ENCODE measurements at places on chromosomes 3 and 15. TPM values are rescaled to one million over a fixed set of nuclear protein-coding genes. Genes with fewer than 3 reads are reported as not detected.

GRCh38 chr3:195913382-195913781 lies 5.0 kb upstream of the TNK2 start:
- DNase-seq: no peak

- peak; percentile 60 for DNase-seq
Measured at GRCh38 chr3:155853214-155854140, 750 bp downstream of the SLC33A1 start.

Gene TLR9
- not detected for total RNA-seq

- DNase-seq: no peak
Measured at GRCh38 chr3:182455011-182455410, 338.3 kb upstream of the ATP11B start.

DNA sequence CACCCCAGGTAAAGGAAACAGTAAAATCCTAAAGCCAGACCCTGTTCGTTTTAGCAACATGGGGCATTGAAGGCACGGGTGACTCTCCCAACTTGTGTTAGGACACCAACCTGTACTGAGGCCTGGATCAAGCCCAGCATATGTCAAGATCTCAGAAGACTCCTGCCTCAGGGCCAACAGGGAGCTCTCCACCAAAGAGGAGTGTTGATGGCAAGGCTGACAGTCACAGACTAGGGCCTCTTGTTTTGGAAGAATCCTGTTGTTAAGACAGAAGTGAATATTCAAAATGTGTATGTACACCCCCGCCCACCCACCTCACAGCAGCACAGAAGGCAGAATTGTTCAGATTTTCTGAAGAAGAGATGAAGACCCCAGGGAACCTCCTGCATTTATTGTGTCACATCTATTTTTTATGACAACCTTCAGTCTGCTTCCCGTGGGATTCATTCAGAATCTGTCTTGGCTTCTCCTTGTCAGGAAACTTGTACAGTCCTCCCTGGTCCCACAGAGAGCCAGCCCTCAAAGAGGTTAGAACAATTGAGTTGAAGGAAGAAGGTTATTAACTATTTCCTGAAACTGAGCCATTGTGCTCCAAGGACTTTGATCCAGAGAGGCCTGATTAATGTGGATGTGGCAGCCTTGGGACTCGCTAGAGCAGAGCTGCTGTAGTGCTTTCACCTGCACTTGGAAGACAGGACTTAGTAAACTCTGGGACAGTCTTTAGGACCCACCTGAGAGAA lies 61.7 kb upstream of the PLXNA1 start:
- DNase-seq: no peak

GRCh38 chr3:105584003-105584790 lies 217.5 kb downstream of the ALCAM start:
- peak; percentile 38 for DNase-seq

DNA sequence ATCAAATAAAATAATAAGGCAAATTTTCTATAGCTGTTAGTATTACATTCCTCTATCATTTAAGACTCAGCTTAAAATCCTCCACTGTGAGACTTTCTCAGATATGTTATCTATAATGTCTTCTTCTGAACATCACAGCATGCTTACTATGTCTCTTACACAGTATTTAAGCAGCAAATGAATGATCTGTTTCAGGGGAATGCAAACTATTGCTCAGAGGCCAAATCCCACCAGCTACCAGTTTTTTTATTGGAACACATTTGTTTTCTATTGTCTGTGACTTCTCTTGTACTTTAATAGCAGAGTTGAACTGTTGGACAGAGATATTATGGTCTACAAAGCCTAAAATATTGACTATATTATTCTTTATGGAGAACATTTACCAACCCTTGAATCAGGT lies 59.6 kb downstream of the C3orf38 start:
- DNase-seq: no peak

DNA sequence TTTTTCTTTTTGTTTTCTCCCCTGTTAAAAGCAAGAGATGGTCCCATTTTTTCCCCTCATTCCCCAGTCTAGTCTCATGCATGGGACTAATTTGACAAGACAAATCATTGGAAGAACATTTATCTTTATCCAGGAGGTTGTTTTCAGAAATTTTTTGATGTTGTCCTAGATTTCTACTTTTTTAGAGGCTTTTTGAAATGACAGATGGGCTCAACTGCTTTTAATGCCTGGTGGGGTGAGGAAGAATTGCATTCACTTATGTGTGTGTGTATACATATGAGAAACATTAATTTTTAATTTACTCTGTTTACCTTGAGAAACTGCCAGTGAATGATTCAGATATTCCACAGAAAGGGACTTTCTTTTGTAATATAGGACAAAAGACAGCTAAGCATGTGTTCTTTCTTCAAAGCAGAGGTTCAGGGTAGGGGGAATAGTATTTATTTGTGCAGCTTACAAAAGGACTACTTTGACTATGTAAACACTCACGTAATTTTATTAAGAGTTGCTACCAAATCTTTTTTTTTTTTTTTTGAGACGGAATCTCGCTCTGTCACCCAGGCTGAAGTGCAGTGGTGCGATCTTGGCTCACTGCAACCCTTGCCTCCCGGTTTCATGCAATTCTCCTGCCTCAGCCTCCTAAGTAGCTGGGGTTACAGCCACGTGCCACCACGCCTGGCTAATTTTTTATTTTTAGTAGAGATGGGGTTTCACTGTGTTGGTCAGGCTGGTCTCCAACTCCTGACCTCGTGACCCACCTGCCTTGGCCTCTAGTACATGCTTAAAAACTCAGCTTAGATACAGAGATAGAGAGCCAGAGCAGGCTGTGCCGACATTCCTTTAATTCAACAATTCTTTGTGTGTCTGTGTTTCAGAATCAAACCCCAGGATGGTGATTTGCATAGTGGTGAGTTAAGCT lies 130.1 kb upstream of the RARB start:
- DNase-seq: peak; percentile 28

DNA sequence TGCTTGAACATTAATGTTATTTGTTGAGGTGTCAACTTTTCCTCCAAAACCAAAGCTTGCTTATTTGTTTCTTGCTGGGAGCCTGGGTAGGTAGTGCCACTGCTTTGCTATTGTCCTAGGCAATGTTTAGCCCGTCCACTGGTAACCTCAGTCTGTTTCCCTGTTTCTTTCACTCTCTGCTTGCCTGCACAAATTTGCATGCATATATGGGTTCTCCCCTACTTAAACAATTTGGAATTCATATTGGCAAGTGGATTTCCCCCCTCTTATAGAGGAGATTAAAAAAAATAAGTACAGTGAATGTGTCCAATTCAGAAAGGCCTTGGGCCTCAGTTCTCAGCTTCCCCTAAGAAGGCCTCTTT lies 45.0 kb upstream of the BOC start:
- no peak for DNase-seq

DNA sequence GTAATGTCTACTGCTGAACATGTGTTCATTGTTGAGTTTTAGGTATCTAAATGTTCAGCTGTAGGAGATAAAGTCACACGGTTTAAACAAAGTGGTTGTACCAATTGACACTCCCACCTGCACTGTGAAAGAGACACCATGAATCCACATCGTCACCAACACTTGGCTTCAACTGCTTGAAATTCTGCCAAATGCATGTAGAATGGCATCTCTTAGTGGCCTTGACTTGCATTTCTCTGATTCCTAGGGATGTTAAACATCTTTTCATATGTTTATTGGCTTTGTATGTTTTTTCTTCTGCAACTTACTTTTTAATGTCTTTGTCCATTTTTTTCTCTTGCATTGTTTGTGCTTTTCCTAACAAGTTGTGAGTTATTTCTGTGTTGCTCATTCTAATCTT lies 43.4 kb downstream of the RPLP1 start:
- DNase-seq: no peak

DNA sequence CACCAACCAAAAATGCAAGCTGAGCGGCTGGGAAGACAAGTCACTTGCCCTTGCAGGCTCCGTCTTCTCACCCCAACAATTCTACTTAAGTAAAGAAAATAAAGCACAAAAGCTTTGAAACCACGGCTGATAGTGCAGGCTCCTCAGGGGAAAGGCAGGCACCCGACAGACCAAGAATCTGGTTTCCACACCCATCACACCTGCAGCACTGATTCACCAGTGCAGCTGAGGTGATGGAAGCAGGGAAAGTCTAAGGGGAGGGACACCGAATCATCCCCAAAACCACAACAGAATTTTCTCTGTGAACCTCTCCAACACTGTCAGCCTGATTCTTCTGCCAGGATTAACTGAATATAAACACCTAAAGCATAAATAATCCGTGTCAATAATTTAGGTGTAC lies 62.0 kb upstream of the NSMCE3 start:
- DNase-seq: no peak

GRCh38 chr3:1783995-1784394 lies 314.7 kb upstream of the CNTN4 start:
- no peak for DNase-seq

DNA sequence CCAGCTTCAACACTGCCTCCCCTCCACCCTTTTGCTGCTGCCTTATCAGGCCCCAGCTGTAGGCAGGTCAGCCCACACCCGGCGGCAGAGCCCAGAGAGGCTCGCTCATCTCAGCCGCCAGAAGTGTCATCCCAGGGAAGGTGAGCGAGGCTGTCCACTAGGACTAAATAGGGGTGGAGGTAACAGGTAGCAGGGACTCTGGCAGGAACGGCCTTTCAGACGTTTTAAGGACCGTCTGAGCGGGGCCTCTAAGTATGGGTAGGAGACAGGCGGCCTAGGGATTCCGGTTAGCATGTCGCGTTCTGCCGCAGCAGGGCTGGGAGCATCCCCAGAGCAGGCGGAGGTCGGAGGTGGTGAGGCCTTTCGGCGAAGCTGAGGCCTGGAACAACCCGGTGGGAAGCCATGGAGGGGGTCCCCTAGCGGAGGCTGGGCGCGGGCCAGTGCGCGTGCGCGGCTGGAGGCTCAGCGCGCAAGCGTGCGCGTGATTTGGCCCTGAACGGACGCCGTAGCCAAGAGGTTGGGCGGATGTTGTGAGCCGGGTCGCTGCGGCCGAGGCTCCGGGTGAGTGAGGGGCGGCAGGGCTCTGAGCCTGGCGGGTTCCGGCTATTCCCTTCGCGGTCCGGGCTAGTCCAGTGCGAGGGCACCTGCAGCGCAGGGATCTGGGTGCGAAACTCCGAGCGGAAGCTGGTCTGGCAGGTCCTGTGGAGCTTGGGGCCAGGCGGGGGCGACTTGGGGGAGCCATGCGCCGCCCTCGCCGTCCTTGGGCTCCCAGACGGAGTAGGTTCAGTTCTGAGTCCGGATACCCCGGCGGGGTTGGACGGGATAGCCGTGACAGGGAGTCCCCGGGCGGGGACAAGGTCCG lies at the start of the genes MST1 and RNF123:
MST1 (minus strand) TSS at position 429 of the 862 bp plus-strand sequence. CDS start 783 bp downstream, outside the sequence.
RNF123 (plus strand) TSS at position 512 of the 862 bp plus-strand sequence. CDS start 1,609 bp downstream, outside the sequence.
- DNase-seq: peak; percentile 97

Measured in GM23338 (cell line).